Stimulated activated CD8-positive, alpha-beta memory T cell treated with anti-CD3 and anti-CD28 coated beads, Interleukin-4, amount 100 ng/mL, for 24 hours (primary cell): ENCODE measurements at places on chromosomes 2 and 18.
A peak's percentile ranks its signal among the peaks of the same experiment; 100 is the strongest.

DNA sequence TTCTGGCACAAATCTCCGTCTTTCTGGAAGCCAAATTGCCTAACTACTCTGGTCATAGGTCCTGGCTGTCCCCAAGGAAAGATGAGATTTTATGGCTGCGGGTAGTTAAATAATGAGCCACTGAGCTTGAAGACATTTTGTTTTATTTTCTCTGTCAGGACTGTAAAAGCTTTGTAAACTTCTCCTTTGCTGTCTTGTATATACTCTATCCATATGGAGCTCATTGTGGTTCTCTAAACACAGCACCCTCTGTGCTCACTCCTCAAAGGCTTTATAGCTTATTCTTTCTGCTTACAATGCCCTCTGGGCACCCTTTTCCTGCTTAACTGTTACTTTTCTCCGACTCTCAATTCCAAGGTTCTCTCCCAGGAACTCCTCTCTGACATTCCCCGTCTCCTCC is 209.1 kb downstream of the CMPK2 start:
- DNase-seq = no peak

DNA sequence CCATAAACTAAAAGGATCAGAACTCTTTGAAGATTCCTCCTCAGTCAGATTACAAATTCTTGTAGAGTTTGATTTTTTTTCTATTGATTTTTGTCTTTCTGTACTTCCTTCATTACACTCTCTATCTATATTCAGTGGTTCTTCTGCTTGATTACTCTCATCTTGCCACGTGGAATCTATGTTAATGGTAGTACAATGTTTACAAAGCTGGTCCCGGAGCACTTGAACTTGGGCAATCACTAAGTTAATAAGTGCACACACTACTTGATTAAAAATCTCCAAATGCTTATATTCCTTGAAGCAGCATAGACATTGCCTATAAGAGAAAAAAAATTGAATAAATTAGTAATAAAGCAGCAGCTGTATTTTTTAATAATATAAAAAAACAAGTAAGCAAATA is 65.1 kb downstream of the USP34 start:
- DNase-seq = no peak

- DNase-seq = no peak
These were observed 500.5 kb upstream of the SYT4 start for GRCh38 chr18:43777636-43778304.

DNA sequence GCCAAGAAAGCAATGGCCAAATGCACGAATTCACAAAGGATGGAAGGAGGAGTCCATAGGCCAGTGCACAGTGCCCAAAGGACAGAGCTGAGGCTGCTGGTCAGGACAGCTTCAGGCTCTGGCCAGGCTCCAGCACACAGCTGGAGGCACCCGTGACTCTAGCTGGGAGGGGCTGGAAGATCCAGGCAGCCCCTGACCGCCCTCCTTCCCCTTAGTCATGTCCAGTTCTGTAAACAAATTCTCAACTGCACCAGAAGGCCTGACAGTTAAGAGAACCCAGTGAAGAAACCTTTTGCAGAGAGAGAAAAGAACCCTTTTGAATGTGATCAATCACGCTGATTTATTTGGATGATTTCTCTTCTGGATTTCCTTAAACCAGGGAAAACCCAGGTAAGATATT is 7.7 kb upstream of the YWHAQ start:
- DNase-seq = no peak

DNA sequence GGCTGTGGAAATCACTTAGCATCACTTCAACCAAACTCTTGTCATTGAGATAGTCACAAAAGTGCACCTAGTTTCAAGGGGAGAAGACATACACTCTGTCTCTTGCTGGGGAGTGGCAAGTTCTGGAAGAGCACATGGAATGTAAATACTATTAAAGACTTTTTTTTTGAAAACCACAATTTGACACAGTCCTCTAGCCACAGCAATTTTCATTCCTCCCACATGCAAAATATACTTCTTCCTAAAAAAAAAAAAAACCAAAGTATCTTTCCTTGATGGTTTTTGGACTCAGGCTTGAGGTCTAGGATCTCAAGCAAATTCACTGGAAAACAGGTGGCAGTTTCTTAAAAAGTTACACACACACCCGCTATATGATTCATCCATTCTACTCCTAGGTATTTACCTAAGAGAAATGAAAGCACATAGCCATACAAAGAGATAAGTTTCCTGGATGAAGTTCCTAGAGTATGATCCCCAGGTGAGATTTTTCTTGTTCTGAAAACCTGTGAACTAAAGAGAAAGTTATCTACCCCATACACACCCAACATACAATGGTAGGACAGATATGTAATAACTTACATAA is 295.8 kb downstream of the SP3 start:
- no peak for DNase-seq

GRCh38 chr2:105873721-105874120 is 129.0 kb downstream of the NCK2 start:
- DNase-seq = peak; percentile 65

- no peak for DNase-seq
These were observed 80.4 kb downstream of the SGPP2 start for GRCh38 chr2:222504719-222505118.

- DNase-seq = no peak
These were observed 20.9 kb downstream of the DYSF start for GRCh38 chr2:71474116-71474743.

GRCh38 chr2:198285216-198285615 is 480.8 kb downstream of the PLCL1 start:
- no peak for DNase-seq

GRCh38 chr2:217838409-217838831 is 164.4 kb downstream of the TNS1 start:
- DNase-seq = no peak

DNA sequence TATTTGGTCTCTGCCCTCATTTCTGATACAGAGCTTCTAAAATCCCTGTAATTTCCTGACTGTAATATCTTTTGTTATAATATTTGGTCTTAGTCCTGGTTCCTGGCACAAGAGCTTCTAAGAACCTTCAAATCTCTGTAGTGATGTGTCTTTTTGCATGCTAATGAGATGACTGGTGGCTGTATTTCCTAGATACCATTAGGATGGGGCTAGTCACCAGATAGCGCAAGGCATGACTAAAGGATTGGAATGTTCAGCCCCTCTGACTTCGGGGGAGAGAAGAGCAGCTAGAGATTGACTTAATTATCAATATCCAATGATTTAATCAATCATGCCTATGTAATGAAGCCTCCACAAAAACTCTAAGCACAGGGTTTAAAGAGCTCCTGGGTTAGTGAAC is 620.8 kb upstream of the ACVR2A start:
- DNase-seq = no peak

DNA sequence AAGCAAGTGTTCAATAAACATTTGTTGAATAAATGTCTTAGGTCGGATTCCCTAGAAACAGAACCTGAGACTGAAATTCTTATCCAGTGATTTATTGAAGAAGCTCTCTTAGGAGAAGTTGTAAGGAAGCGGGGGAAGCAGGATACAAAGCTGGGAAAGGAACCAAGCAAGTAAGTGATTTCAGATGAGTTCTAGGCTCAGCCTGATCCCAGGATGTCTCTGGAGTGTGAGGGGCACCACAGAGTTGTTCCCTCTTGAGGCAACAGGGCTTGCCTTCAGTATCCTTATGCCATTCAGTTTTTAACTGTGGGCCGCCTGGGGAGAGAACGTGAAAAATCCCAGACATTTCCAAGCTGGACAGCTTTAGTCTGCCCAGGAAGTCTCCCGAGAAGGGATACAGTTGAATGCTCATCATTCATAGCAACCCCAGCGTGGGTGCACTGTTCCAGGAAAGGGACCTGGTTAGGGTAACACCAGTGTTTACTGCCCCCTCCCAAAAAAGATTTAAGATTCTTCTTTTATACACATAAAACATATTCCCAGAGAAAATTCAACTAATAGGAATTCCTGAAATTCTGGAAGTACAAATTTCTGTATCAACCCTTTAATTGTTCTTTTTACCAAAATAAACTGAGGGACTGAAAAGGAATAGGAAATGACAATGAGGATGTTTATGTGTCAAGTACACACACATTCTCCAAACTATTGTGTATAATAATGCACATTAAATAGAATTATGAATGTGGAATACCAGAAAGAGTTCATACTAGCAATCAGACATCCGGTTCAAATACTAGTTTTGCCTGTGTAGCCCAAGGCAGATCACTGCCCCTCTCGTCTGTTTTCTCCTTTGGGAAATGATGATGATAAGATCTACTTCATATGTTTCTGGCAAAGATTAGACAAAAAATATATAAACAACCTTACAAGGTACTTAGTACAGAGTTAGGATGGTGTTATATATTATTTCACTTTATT is 592.1 kb upstream of the CDH2 start:
- no peak for DNase-seq

GRCh38 chr2:56185582-56186046 is 1.8 kb downstream of the CCDC85A start:
- no peak for DNase-seq

- no peak for DNase-seq
These were observed 401.6 kb downstream of the XIRP2 start for GRCh38 chr2:167289651-167290410.

- no peak for DNase-seq
These were observed 26.2 kb downstream of the NAB1 start for GRCh38 chr2:190674966-190675650.

- no peak for DNase-seq
These were observed 420.6 kb downstream of the ZEB2 start for GRCh38 chr2:144099340-144099739.

GRCh38 chr2:163659224-163659623 is 76.6 kb downstream of the FIGN start:
- DNase-seq = no peak

DNA sequence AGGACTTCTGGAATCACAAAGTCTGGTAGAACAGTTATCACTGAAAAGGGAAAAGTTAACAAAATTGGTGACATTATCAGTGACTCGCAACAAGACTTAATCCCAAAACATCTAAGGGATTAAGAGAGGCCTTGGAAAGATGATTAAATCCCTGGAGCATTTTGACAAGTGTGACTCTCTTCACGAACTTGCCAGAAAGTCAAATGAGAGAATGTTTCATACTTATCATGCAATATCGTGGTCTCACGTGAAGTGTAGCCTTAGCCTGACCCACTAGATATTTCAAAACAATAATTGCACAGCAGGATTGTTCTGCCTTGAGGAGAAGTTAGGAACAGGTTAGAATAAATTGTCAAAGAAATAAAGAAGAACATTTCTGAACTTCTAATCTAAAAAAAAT is 104.5 kb downstream of the COL6A3 start:
- no peak for DNase-seq

- no peak for DNase-seq
These were observed 204.5 kb upstream of the SPRED2 start for GRCh38 chr2:65636813-65637483.

DNA sequence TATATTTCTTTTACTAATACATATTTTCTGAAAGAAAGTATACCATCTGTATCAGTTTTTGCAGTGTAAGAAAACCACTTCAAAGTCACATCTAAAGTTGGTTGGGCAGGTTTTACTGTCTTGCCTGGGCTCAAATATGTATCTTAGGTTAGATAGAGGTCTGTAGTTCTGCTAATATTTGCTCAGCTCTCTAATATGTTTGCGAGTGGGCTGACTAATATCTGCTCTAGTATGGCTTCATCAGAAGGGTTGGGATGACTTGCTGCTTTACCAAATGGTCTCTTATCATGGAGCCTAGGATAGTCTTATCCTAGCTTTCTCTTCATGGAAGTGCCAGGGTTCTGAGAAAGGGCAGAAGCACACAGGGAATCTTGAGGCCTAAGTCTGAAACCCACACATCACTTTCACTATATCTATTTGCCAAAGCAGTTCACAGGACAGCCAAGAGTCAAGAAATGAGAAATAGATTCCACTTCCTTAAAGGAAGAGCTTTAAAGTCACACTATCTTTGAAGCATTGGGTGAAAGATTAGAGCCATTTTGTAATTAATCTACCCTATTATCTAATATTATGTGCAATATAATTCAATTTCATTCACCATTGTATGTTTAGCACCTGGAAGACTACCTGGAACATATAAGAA is 610.0 kb downstream of the KCNJ3 start:
- DNase-seq = no peak

DNA sequence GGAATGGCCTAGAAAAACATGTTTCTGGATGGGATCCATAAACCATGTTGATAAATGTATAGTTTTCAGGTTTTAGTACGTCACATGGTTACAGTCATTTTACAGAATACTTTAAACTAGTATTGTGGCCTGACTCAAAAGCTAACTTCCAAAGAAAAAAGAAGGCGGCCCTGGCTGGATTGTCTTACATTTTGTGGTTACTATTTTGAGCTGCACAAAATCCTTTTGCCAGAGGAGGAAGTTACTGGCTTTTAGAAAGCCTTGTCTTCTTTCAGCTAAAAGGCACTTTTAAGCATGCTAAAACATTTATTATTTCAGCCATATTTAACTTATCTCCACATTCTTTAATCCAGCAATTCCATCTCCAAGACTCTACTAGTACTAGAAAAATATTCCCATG is 227.9 kb downstream of the CDH2 start:
- no peak for DNase-seq

DNA sequence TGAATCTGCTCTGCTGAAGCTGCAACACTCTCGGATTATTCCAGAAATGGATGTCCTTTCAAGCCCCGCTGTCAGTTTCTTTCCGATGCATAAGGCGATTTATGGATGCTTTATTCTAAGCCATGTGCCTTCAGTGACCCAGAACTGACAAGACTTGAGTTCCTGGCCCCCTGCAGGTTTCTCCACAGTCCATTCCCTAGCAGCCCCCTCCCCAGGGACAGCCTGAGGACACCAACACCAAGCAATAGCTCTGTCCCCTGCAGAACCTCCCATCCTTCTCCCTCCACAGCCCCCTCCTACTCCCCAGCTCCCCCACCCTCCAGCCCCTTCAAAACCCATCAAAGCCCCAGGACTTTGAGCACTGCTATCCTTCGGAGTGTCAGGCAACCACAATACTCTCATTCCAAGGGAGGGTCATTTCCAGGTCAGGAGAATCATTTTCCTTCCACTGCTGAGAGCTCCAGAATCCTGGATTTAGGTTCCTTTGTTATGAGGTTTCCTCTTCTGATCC is 24.6 kb upstream of the SPP2 start:
- DNase-seq = no peak

DNA sequence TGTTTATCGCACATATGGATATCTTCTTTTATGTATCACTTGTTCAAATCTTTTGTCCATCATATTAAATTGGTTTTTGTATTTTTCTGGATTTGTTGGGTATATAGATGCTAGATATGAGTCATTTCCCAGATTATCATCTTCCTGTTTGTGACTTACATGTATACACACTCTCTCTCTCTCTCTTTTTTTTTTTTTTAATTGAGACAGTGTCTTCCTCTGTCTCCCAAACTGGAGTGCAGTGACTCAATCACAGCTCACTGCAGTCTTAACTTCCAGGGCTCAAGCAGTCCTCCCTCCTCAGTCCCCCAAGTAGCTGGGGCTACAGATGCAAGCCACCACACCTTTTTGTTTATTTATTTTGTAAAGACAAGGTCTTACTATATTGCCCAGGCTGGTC is 43.8 kb downstream of the XIRP2 start:
- no peak for DNase-seq

- DNase-seq = no peak
These were observed 1948.4 kb upstream of the PIK3C3 start for GRCh38 chr18:40006634-40007033.

DNA sequence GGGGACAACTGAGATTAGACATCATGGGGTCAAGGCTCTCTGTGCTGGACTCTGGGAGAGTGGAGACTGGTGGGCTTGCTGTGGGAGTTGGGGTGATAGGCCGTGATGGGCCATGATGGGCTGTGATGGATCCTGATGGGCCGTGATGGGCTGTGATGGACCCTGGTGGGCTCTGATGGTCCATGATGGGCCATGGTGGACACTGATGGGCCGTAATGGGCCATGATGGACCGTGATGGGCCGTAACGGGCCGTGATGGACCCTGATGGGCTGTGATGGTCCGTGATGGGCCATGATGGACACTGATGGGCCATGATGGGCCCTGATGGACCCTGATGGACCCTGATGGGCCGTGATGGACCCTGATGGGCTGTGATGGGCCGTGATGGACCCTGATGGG is 18.5 kb downstream of the LPIN1 start:
- DNase-seq = no peak
